Activated CD4-positive, alpha-beta T cell treated with anti-CD3 and anti-CD28 coated beads for 36 hours (primary cell): ENCODE measurements at places on chromosomes 7 and 10.
A peak's percentile ranks its signal among the peaks of the same experiment; 100 is the strongest.

DNA sequence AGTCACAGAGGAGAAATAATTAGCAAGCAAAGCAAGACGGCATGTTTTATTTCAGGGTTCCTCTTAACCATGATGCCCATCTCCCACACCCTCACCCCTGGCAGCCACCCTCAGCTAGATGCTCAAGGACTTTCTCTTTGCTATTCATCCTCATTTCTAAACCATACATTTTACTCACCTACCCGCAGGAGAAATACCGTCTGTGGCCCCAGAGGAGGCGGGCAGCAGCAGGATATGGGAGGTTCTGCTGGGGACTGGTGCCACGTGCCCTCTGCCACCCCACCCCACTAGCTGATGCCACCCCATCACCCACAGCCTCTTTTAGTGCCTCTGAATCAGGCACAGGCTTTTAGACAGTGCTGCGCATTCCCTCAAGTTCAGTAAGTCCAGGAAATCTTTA lies 168.7 kb upstream of the ITGB1 start:
- peak; percentile 64 for DNase-seq

DNA sequence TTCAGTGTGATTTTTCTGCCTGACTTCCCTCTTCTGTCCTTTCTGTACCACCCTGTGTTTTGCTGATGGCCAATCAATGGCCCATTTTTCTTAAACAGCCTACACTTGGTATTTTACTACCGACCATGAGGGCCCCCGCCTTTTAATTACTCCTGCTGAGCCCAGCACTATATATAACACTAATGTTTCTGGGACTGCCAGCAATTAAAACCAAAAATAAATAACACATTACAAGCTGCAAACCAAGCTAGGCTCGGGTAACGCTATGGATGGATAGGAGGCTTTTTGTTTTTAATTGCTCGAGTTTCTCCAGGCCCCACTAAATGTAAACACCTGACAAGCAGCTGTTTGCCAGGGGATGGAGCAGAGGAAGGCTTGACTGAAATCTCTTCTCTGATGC lies 915.4 kb upstream of the AUTS2 start:
- no peak for DNase-seq

- no peak for DNase-seq
Observed at GRCh38 chr7:134714470-134715205, 64.8 kb upstream of the CALD1 start.

GRCh38 chr7:22718911-22719420 lies 8.0 kb upstream of the IL6 start:
- DNase-seq, result no peak

GRCh38 chr7:103952408-103952807 lies 37.0 kb downstream of the RELN start:
- no peak for DNase-seq

DNA sequence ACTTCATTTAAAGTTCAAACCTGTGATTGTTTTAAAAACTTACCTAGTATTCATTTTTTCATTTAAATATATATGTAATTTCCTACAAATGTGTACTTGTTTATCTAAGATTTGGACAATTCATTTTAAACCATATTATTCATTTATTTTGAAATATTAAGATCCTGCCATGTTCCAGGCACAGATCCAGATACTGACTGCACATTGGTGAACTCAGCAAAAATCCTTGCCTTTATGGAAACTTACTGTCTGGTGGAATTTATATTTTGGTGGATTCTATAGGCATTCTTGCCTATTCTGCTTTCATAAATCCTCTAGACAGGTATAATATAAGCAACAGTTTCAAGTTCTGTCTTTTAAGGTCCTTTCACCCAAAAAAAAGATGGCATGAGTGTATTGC lies 48.3 kb upstream of the RPA3 start:
- DNase-seq, result no peak

GRCh38 chr7:123769371-123769770 lies 20.6 kb upstream of the WASL start:
- no peak for DNase-seq

GRCh38 chr10:110978204-110978603 lies 58.8 kb downstream of the SHOC2 start:
- no peak for DNase-seq

- DNase-seq, result no peak
Observed at GRCh38 chr7:103851357-103851756, 138.1 kb downstream of the RELN start.
